Natural killer cell treated with Interleukin-12 subunit alpha and Interleukin-12 subunit beta and Interleukin-15 and Interleukin-18, amount 100 ng/mL, for 72 hours (primary cell): ENCODE measurements at places on chromosomes 7 and 10. TPM values are rescaled to one million over a fixed set of nuclear protein-coding genes. Genes with fewer than 3 reads are reported as not detected.

- peaks cover 58% of the 10 kb centered on the region for H3K27me3 ChIP-seq
- peak overlapping the region; percentile 84 for H3K4me3 ChIP-seq
- no peak for DNase-seq
- peaks cover 37% of the 10 kb centered on the region for H3K4me1 ChIP-seq
- H3K27ac ChIP-seq, result peak overlapping the region; percentile 10
These were observed 5.5 kb downstream of the SKIDA1 start for GRCh38 chr10:21519941-21520436.

Gene ANKRD2
- not detected for total RNA-seq

- no peaks in the 10 kb centered on the region for H3K27me3 ChIP-seq
- no peaks in the 10 kb centered on the region for H3K4me1 ChIP-seq
- no peak for DNase-seq
- H3K4me3 ChIP-seq, result no peak overlapping the region
These were observed 88.3 kb upstream of the ACBD5 start for GRCh38 chr10:27328946-27329345.

GRCh38 chr7:41334071-41334862 lies 368.6 kb downstream of the INHBA start:
- H3K4me3 ChIP-seq, result no peak overlapping the region
- H3K36me3 ChIP-seq, result no peaks in the 10 kb centered on the region
- no peaks in the 10 kb centered on the region for H3K27me3 ChIP-seq
- DNase-seq, result no peak

GRCh38 chr7:115216652-115217051 lies 294.8 kb downstream of the MDFIC start:
- H3K27me3 ChIP-seq, result peaks cover 9% of the 10 kb centered on the region
- H3K4me3 ChIP-seq, result no peak overlapping the region
- H3K4me1 ChIP-seq, result no peaks in the 10 kb centered on the region
- no peaks in the 10 kb centered on the region for H3K36me3 ChIP-seq

Gene EPO
- not detected for total RNA-seq

GRCh38 chr7:71770269-71770907 lies 638.4 kb downstream of the GALNT17 start:
- no peak overlapping the region for H3K4me3 ChIP-seq
- H3K4me1 ChIP-seq, result no peaks in the 10 kb centered on the region
- no peak overlapping the region for H3K27ac ChIP-seq
- no peaks in the 10 kb centered on the region for H3K36me3 ChIP-seq
- DNase-seq, result peak; percentile 35
